ENCODE measurements at places on chromosomes 1 and 21. TPM values are rescaled to one million over a fixed set of nuclear protein-coding genes. Genes with fewer than 3 reads are reported as not detected.

RIMKLA gene
- 0.13 TPM for total RNA-seq

GRCh38 chr1:6303397-6304012 is 42.6 kb upstream of the GPR153 start:
- H3K4me3 ChIP-seq: no peak overlapping the region
- H3K27ac ChIP-seq: no peak overlapping the region
- no peaks in the 10 kb centered on the region for H3K4me1 ChIP-seq
- DNase-seq: no peak
- no peaks in the 10 kb centered on the region for H3K27me3 ChIP-seq

GRCh38 chr1:24541711-24542346 is 14.1 kb upstream of the NCMAP start:
- no peak overlapping the region for H3K4me3 ChIP-seq
- H3K4me1 ChIP-seq: peaks cover 12% of the 10 kb centered on the region
- DNase-seq: no peak
- no peaks in the 10 kb centered on the region for H3K36me3 ChIP-seq
- H3K27ac ChIP-seq: no peak overlapping the region

DNA sequence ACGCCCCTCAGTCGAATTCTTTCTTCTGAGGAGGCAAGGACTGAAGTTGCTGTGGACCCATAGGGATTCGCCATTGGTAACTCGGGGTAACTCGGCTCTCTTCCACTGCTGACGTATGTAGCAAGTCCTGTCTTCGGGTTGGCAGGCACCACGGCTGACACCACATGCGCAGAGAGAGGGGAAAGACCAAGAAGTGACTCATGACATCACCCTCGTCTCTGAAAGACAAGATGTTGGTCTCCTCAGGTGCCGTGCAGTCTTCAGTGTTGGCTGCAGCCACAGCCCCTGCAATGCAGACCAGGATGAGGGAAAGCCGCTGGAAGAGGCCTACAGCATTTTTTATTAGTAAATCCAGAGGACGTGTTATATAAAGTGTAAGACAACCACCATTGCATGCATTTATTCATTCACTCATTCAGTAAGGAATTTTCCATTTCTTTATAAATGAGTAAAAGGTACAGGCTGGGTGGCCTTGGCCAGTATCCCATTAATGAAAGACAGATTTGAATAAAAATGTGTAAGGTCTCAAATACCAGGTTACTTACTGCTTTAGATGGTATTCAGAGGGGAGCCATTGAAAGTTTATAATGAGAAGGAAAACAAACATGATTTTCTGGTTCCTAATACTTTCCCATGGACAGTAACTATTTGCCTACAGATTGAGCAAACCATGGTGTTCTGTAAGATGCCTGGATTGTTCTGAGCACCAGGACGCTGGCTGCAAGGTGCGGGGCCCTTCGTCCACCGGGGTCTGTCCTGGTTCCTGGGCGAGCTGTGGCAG is 50.7 kb upstream of the IRF2BP2 start:
- H3K4me3 ChIP-seq: no peak overlapping the region
- no peaks in the 10 kb centered on the region for H3K36me3 ChIP-seq
- H3K27me3 ChIP-seq: no peaks in the 10 kb centered on the region
- no peak for DNase-seq
- no peak overlapping the region for H3K27ac ChIP-seq

DNA sequence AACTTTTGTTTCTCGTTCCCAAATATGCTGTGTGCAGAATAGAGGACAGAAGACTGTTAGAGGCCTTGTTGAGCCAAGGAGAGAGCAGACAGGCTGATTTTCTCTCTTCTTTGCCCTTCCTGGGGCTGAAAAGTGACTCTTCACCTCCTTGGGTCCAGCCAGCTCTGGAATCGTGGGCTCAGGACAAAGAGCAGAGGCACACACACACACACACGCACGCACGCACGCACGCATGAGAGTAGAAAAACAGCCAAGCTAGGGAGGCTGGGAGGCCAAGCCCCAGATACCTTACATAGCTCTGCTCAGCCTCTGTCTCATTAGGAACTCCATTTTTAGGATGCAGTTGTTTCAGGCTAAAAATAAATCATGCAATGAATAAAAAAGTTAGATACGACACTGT is at the start of gene CASQ2:
Gene CASQ2, minus strand, starts transcription at position 166 of the 400 bp plus-strand sequence. CDS start 173 bp downstream, outside the sequence.
- no peaks in the 10 kb centered on the region for H3K27me3 ChIP-seq
- DNase-seq: no peak
- H3K27ac ChIP-seq: no peak within 1 kb of the TSS
- H3K4me3 ChIP-seq: no peak within 1 kb of the TSS

- H3K27me3 ChIP-seq: peaks cover 3% of the 10 kb centered on the region
- DNase-seq: no peak
- no peaks in the 10 kb centered on the region for H3K36me3 ChIP-seq
- H3K27ac ChIP-seq: no peak overlapping the region
- peaks cover 5% of the 10 kb centered on the region for H3K4me1 ChIP-seq
- no peak overlapping the region for H3K4me3 ChIP-seq
Observed at GRCh38 chr1:54955359-54955758, 25.1 kb upstream of the TMEM61 start.

DPYD gene
- 54.0 TPM for total RNA-seq

GRCh38 chr1:34066981-34067603 is 97.9 kb downstream of the CSMD2 start:
- H3K4me1 ChIP-seq: no peaks in the 10 kb centered on the region
- no peak overlapping the region for H3K27ac ChIP-seq
- no peak for DNase-seq
- no peaks in the 10 kb centered on the region for H3K36me3 ChIP-seq
- no peak overlapping the region for H3K4me3 ChIP-seq

GFI1 gene
- 17.2 TPM for total RNA-seq

DNA sequence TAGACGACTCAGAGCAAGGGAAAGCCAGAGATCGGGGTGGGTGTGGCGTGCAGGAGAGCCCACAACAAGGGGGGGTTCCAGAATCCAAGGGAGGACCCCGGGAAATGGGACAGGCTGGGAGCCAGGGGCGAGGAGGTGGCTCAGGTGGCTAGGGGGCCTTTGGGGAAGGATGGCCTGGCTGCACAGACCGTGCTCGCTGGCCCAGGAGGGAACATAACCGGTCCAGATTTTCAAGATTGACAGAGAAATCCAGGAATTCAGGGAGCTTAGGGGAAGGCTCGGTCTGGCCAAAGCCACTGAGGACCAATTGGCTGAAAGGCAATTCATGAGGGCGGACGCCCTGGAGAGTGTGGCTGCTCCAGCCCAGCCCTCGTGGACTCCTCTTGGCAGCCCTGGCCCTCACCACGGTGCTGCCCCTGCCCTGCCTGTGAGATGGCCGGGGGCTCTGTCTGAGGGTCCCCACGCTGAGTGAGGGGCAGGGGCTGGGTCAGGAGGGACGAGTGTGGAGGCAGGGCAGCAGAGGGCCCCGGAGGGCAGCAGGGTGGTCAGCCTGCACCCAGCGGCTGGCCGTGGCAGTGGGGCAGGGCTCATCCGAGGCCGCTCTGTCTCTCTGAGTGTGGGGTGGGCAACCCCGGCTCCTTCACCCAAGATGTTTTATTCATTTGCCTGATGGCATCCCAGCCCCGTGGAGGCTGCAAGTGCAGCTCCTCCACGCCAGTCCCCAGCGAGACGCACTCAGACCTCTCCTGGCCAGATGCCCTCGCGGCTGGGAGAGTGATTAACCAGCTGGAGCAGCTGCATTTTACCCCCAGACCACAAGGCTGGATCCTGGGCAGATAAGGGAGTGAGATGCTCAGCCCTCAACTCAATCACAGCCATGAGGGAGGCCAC is 5.6 kb upstream of the LRRC3 start:
- peak; percentile 61 for DNase-seq
- no peaks in the 10 kb centered on the region for H3K27me3 ChIP-seq
- H3K4me3 ChIP-seq: no peak overlapping the region
- no peak overlapping the region for H3K27ac ChIP-seq
- peaks cover 1% of the 10 kb centered on the region for H3K4me1 ChIP-seq

GRCh38 chr1:167503626-167504466 is 14.5 kb downstream of the CD247 start:
- peaks cover 51% of the 10 kb centered on the region for H3K4me1 ChIP-seq
- no peaks in the 10 kb centered on the region for H3K36me3 ChIP-seq
- peaks cover 33% of the 10 kb centered on the region for H3K27me3 ChIP-seq
- no peak overlapping the region for H3K27ac ChIP-seq
- no peak for DNase-seq

- no peak overlapping the region for H3K4me3 ChIP-seq
- no peak overlapping the region for H3K27ac ChIP-seq
- H3K36me3 ChIP-seq: no peaks in the 10 kb centered on the region
- peaks cover 5% of the 10 kb centered on the region for H3K27me3 ChIP-seq
- peaks cover 7% of the 10 kb centered on the region for H3K4me1 ChIP-seq
Observed at GRCh38 chr1:38786040-38786436, 73.5 kb downstream of the RRAGC start.

DNA sequence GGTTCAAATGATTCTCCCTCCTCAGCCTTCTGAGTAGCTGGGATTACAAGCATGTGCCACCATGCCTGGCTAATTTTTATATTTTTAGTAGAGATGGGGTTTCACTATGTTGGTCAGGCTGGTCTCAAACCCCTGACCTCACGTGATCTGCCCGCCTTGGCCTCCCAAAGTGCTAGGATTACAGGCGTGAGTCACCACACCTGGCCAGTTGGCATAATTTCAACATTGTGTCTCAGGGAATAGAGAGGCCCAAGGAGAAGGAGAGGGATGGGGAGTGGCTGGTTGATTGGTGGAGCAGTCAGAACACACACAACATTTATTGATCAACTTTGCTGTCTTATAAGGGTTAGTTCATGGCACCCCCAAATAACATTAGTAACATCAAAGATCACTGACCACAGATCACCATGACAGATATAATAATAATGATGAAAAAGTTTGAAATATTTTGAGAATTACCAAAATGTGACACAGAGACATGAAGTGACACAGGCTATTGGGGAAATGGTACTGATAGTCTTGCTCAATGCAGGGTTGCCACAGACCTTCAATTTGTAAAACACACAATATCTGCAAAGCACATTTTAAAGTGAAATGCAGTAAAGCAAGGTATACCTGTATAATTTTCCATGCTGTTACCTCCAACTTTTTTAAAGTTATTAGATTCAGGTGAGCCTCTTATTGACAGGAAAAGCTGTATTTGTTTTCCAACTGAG is 15.8 kb upstream of the CYB5R1 start:
- H3K4me3 ChIP-seq: no peak overlapping the region
- peak overlapping the region; percentile 54 for H3K27ac ChIP-seq
- no peaks in the 10 kb centered on the region for H3K36me3 ChIP-seq
- H3K4me1 ChIP-seq: peaks cover 7% of the 10 kb centered on the region

DNA sequence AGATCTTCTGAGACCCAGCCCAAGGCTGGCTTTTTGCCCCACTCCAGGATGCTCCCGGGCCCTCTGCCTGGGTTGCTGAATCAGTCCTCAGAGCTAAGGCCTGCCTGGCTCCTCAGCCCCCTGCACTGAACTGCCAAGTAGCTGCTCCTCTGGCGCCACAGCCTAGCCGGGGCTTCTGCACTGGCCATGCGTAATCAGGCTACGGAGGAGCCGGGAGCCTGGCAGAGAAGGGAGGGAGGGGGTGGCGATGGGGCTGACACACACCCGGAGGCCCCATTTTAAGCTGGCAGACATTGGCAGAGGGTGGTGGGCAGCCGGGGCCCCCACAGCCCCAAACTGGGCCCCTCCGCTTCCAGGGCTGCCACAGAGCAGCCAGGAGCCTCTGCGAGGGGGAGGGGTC is 38.7 kb downstream of the ALPL start:
- DNase-seq: no peak
- H3K27me3 ChIP-seq: peaks cover 9% of the 10 kb centered on the region
- H3K4me1 ChIP-seq: no peaks in the 10 kb centered on the region
- peak overlapping the region; percentile 87 for H3K27ac ChIP-seq
- no peak overlapping the region for H3K4me3 ChIP-seq

CSMD2 gene
- 2.6 TPM for total RNA-seq

DNA sequence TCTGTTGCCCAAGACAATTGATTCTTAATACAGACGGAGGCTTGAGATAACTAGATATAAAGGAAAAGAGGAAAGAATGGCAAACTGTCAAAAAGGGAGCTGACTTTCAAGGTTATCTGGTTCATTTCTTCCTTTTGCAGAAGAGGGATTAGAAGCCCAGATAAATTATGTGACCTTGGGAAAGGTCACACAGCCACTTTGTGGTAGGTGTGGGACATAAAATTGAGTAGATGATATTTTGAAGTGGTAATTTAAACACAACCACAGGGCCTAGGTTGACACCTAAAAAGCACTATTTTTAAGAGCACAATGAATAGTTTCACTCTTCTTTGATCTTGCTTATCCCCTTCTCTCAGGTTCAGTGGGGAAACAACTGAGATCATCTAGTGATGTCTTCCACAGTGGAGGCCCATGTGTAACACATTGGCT is 16.9 kb upstream of the KIAA0040 start:
- peaks cover 42% of the 10 kb centered on the region for H3K4me1 ChIP-seq
- DNase-seq: no peak
- H3K36me3 ChIP-seq: no peaks in the 10 kb centered on the region
- peak overlapping the region; percentile 83 for H3K27ac ChIP-seq
- no peak overlapping the region for H3K4me3 ChIP-seq

DNA sequence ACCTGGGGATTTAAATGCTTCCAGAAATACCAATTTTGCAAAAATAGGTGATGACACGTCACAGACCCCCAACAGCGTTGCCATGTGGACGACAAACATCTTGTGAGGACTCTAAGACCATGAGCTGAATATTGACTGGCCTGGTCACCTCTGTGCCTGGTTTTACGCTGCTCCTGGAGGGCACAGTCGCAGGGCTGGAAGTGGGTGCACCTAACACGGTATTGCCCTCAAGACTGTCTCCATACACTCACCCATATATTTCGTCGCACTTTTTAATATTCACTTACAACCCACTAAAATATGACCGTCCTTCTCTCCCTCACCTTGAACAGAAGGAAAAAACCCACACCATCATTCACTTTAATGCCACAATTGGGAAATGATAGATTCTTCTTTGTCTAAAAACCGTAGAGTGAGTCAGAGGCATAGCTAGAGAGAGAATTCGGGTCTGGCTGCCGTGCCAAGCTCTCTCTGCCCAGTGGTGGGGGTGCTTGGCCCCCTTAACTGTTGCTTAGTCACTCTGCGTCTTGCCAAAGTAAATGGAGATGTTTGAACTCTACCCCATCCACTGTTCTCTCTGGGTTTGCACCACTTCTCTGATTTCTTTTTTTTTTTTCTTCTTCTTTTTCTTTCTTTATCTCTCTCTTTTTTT is 40.8 kb upstream of the UTS2 start:
- H3K4me3 ChIP-seq: no peak overlapping the region
- no peak for DNase-seq
- H3K4me1 ChIP-seq: no peaks in the 10 kb centered on the region
- H3K27me3 ChIP-seq: no peaks in the 10 kb centered on the region

SPRR2E gene
- total RNA-seq: not detected

GRCh38 chr1:202915146-202915545 is 11.9 kb downstream of the KLHL12 start:
- no peaks in the 10 kb centered on the region for H3K4me1 ChIP-seq
- no peak overlapping the region for H3K4me3 ChIP-seq
- H3K36me3 ChIP-seq: peaks cover 100% of the 10 kb centered on the region
- no peak for DNase-seq
- no peak overlapping the region for H3K27ac ChIP-seq

NBPF6 gene
- not detected for total RNA-seq

CD247 gene
- 67.1 TPM for total RNA-seq

GRCh38 chr1:119327450-119328155 is 41.0 kb upstream of the HAO2 start:
- H3K36me3 ChIP-seq: no peaks in the 10 kb centered on the region
- H3K4me3 ChIP-seq: peak overlapping the region; percentile 47
- H3K27me3 ChIP-seq: peaks cover 16% of the 10 kb centered on the region
- no peak overlapping the region for H3K27ac ChIP-seq
- peak; percentile 78 for DNase-seq
